ENCODE measurements at places on chromosomes 3 and 15.

- peaks cover 6% of the 10 kb centered on the region for H3K36me3 ChIP-seq
- no peaks in the 10 kb centered on the region for H3K27me3 ChIP-seq
- H3K4me1 ChIP-seq: peaks cover 12% of the 10 kb centered on the region
- peak overlapping the region; percentile 4 for H3K4me3 ChIP-seq
- peak; percentile 73 for DNase-seq
Observed at GRCh38 chr15:44726568-44727484, 9.5 kb upstream of the TRIM69 start.

GRCh38 chr15:82128401-82129148 lies 82.8 kb upstream of the MEX3B start:
- H3K36me3 ChIP-seq: peaks cover 12% of the 10 kb centered on the region
- no peaks in the 10 kb centered on the region for H3K27me3 ChIP-seq
- H3K27ac ChIP-seq: no peak overlapping the region
- H3K4me1 ChIP-seq: no peaks in the 10 kb centered on the region
- DNase-seq: no peak

DNA sequence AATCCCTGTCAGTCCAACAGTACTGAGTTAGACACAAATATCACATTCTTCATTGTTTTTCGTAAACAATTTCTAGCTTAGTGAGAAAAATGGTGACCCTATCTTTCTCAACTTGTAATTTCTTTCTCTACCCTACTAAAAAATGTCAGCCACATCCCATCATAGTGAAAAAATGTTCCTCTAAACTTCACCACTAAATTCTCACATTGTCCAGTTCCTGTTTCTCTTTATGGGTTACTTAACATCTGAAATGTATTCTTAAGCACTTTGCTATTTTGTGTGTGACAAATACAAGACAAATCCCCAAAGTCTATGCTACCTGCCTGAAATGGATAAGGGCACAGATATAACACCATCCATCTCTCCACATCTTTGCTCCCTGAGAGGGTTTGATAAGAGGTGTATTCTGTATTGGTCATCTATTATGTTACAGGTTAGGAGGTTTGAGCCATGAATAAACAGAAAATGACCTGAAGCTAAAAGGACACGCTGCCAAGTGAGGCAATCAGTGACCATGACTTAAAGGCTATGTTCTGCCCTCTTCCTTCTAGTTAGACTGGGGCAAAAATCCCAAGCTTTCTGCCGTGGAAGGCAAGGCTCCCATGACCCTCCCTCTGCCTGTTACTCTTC lies 118.2 kb downstream of the GADL1 start:
- H3K4me3 ChIP-seq: no peak overlapping the region
- no peak for DNase-seq
- no peak overlapping the region for H3K27ac ChIP-seq
- no peaks in the 10 kb centered on the region for H3K36me3 ChIP-seq
- H3K27me3 ChIP-seq: no peaks in the 10 kb centered on the region

DNA sequence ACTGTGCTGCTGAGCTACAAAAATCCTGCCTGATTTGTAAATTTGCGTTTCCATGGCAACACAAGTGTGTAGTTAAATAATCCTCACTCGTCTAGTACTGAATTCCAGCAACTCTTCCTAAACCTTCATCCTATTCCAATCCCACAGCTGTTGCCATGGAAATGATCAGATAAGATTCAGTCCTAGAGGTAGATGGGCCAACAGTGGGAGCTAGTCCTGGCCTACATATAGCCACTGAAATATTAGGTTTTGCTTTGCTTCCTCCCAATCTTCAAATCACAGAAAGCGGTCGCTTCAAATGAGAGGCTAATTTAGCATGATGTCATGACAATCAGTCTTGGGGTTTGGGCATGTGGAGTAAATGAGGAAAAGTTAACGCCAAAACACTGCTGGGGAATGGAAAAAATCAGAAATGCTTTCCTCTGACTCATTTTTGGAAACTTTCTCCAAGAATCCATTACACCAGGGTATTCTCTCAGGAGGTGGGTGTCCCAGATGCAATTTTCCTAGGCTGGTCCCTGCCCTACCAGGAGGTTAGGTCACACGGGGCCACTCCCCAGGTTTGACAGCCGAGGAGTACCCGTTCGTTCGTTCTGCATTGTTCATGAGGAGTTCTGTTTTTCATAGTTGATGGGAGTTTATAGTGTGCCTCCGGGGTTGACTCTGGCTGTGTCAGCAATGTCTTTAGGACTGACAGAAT lies 159.2 kb upstream of the SLCO3A1 start:
- peaks cover 5% of the 10 kb centered on the region for H3K4me1 ChIP-seq
- H3K4me3 ChIP-seq: peak overlapping the region; percentile 11
- no peaks in the 10 kb centered on the region for H3K36me3 ChIP-seq
- peak; percentile 96 for DNase-seq

- H3K27ac ChIP-seq: no peak overlapping the region
- H3K36me3 ChIP-seq: no peaks in the 10 kb centered on the region
- H3K27me3 ChIP-seq: no peaks in the 10 kb centered on the region
- H3K4me1 ChIP-seq: peaks cover 5% of the 10 kb centered on the region
- no peak for DNase-seq
Observed at GRCh38 chr15:62607643-62608042, 434.9 kb upstream of the TPM1 start.

DNA sequence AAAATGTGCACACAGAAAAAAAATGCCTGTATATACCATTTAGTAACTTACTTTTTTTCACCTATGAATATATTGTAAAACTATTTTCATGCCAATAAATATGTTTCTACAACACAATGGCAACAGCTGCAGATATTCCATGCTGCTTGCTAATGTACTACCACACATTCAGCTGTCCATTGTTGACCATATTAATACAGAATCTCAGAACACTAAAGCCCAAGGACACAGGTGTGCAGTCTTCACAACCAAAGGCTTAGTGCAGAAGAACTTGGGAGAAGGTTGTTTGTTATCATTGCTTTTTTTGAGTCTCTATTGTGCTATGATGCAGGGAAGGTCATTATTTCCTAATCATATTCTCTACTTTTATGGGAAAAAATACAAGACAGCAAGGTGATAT lies 79.6 kb downstream of the DIPK2A start:
- no peaks in the 10 kb centered on the region for H3K27me3 ChIP-seq
- H3K4me3 ChIP-seq: no peak overlapping the region
- H3K27ac ChIP-seq: no peak overlapping the region
- no peaks in the 10 kb centered on the region for H3K36me3 ChIP-seq
- no peak for DNase-seq
